ENCODE measurements at places on chromosomes 7 and 10. TPM values are rescaled to one million over a fixed set of nuclear protein-coding genes. Genes with fewer than 3 reads are reported as not detected.

Gene GPR22
- 48.7 TPM for total RNA-seq

Gene CH25H
- 0.14 TPM for total RNA-seq

Gene SPOCK2
- 10.4 TPM for total RNA-seq

GRCh38 chr7:137987968-137988367 lies 13.9 kb downstream of the CREB3L2 start:
- DNase-seq, result no peak

GRCh38 chr10:83516788-83517187 lies 622.5 kb upstream of the GHITM start:
- no peak for DNase-seq

- no peak for DNase-seq
Observed at GRCh38 chr10:122689146-122689820, 10.4 kb downstream of the C10orf120 start.
